ENCODE measurements at places on chromosomes 1 and 21.

GRCh38 chr1:220382994-220383393 lies 110.7 kb upstream of the RAB3GAP2 start:
- no peak for DNase-seq

GRCh38 chr1:158819461-158820443 lies 11.4 kb upstream of the MNDA start:
- DNase-seq = no peak

- no peak for DNase-seq
These were observed 588 bp downstream of the NEXN start for GRCh38 chr1:77888781-77889642.

GRCh38 chr1:67970088-67970487 lies 80.3 kb downstream of the DIRAS3 start:
- DNase-seq = no peak

DNA sequence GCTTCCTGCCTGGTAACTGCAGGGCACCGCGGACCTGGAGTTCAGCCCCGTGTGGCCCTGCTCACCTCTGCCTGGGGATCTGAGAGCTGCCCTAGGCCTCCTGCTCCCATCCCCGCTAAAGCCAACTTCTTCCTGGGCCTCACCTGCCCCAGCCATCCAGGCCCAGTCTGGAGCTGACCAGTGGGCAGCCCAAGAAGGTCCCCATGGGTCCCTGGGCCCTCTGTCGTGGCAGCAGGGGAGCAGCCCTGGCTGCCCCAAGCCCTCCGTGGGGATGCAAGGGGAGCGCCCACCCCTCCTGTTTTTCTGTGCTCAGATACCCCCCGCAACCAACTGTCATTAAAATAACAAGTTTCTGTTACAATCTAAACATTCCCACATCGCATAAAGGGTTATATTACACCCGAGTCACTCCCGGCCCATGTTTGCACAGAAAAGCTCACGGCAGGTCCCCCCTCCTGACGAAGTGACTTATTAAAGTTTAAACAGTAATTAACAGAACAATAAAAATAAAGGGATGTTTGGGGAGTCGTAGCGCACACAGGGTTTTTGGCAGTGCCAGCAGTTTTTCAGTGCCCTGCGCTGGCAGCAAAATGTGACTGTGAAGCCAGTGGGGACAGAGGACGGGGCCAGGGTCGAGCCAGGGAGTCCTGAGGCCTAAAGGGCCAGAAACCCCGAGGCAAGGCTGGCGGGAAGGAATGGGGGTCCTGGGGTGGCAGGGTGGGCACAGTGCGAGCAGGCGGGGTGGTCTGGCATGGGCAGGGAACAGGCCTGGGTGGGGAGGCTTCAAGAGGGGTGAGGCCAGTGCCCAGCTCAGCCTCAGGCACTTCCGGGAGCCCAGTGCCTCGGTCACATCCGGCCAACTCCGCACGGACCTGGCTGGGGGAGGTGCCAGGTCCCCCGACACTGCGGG lies 121.5 kb downstream of the CASZ1 start:
- DNase-seq = no peak

- DNase-seq = no peak
These were observed 19.8 kb downstream of the COL16A1 start for GRCh38 chr1:31683997-31684396.

DNA sequence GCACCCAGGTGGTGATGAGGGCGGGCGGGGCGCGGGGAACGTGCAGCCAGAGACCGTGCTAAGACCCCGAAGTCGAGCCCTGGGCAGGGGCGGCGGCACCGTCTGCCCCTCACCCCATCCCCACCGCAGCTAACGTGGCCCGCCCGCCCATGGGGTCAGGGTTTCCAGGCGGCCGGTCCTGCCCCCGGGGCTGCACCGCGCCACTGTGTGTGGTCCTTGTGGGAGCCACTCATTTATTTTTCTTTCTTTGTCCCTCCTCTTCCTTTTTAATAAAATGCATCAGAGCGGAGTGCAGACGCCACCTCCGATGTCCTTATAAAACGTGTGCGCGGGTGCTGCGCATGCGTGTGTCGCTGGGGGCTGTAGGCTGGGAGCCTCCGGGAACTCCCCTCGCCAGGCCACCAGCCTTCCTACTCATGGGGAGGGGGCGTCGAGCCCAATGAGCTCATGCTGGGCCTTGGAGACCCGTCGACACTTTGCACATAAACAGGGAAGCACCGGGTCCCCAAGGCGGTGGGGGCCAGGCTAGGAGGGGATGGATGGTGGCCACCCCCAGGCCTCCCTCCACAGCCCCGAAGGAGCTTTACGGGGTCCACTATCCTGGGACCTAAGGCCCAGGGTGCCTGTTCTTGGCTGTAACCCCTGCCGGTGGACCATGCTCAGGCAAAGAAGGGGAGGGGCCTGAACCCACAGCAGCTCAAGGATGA lies 59.9 kb downstream of the WNT9A start:
- DNase-seq = peak; percentile 44

DNA sequence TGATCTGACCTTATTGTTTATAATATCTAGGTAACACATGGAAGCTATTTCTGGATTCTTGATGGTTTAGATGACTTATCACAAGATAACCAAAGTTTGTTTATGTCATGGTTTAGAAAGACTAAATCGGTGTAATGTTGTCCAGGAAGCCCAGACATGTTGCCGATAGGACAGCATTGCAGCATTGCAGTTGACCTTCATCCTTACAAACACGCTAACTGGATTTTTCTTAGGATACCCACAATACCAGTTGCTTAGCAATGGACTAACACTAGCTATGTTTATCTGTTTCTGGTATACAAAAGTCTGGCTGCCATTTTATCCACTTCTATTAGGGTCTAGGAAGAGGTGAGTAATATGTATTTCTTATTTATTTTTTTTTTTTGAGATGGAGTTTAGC lies 11.7 kb upstream of the DPH5 start:
- no peak for DNase-seq

DNA sequence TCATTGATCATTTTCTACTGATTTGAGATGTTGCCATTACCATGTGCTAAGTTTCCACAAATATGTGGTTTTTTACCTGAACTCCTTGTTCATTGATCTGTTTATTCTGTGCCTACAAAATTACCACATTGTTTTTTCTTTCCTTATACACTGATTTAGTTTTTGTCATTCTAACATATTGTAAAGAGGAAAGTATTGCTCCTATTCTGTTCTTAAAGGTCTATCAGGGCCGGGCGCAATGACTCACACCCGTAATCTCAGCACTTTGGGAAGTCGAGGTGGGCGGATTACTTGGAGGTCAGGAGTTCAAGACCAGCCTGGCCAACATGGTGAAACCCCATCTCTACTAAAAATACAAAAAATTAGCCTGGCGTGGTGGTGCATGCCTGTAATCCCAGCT lies 75.1 kb downstream of the CAMTA1 start:
- no peak for DNase-seq

GRCh38 chr1:95098196-95098595 lies 19.0 kb upstream of the TLCD4 start:
- no peak for DNase-seq

DNA sequence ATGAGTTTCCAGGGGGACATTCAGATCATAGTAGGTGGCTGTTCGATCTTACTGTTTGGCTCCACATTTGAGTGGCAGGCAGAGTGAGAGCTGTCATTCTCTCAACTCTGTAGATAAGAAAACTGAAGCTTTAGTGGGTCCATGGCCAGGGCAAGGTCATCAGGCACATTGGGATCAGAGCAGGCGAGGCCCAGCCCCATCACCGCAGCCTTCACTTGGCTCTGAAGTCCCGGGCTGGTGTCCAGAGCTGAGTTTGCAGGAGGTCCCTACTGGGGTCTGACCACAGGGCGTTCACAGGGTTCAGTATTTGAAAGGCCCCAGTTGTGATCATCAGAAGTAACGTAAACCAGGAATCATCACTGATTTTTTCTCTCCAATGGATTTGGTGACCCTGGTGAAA lies 76.7 kb downstream of the OBSCN start:
- no peak for DNase-seq

GRCh38 chr1:151065089-151065645 lies 5.0 kb downstream of the MLLT11 start:
- no peak for DNase-seq

DNA sequence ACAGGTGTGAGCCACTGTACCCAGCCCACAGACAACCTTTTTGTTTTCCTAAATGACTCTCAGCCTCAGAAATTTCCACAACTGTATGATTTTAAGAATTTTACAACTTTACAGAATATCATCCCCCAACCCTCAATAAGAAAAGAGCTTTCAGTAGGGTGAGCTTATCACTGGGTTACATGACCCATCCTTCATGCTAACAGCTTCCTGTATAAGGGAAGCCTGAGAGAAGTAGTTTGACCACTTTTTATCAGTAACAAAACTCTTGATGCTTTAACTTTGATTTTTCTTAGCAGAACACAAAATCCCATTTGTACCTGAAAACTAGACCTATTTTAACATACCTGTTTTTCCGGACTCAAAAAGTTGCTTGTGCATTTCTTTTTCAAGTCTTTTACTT lies 9.7 kb upstream of the MYBPHL start:
- no peak for DNase-seq

- no peak for DNase-seq
These were observed 234.1 kb downstream of the ADGRL2 start for GRCh38 chr1:82034812-82035211.

- no peak for DNase-seq
These were observed 17.6 kb downstream of the TEX35 start for GRCh38 chr1:178530502-178530901.

- DNase-seq = no peak
These were observed 66.7 kb downstream of the MAGI3 start for GRCh38 chr1:113456967-113457366.

DNA sequence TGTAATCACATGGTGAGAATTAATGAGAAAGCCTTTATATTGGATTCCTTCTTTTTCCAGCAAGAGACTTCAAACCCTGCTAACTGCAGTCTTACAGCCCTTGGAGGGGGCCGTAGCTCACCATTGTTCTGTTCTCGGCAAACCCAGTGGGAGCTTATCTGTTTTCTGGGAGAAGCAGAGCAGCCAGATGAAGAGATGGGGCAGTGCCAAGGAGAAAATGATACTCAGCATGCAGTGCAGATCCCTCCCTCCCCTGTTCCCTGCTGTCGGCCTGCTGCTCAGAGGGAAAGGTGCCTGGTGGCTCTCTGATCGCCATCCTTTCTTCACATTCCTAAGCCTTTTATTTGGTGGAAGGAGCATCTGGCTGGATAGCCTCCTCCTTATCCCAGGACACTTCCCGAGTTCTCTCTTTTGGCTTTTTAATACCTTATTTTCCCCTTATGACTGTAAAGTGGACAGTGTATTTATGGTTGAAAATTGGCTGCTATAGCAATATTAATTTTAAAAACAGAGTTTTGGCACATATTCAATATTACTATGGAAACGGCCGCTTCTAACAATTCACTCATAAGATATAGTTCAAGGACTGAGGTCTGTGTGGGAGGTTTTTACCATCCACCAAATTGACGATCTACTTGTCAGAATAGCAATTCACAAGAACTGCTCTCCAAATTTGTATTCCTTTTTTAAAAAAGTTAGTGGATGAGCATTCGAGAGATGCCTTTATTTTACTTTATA lies 203.4 kb downstream of the CRB1 start:
- no peak for DNase-seq

- no peak for DNase-seq
These were observed 44.9 kb downstream of the ACTA1 start for GRCh38 chr1:229388897-229389580.

GRCh38 chr21:14875704-14876523 lies 188.9 kb downstream of the NRIP1 start:
- no peak for DNase-seq

DNA sequence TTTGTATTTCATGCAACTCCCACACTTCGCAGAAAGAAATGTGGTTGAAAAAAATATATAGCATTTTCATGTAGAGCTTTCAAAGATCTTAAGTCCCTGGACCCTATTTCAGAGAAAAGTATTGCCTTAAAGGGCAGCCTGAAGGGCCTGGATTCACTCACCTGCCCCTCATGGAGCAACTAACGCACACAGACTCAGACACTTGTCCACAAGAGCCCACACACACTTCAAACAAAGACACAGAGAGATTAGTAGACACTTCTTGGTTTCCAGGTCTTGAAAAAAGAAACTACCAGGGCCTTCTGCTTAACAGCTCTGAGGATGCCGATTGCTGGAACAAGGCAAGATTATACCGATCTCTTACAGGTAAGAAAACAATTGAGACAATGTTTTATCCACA lies 122.2 kb downstream of the ZBTB18 start:
- no peak for DNase-seq

Data from CD4-positive, CD25-positive, alpha-beta regulatory T cell (primary cell).